Hippocampal formation (tissue), 2 donors: ENCODE measurements at places on chromosomes 6 and 20.

DNA sequence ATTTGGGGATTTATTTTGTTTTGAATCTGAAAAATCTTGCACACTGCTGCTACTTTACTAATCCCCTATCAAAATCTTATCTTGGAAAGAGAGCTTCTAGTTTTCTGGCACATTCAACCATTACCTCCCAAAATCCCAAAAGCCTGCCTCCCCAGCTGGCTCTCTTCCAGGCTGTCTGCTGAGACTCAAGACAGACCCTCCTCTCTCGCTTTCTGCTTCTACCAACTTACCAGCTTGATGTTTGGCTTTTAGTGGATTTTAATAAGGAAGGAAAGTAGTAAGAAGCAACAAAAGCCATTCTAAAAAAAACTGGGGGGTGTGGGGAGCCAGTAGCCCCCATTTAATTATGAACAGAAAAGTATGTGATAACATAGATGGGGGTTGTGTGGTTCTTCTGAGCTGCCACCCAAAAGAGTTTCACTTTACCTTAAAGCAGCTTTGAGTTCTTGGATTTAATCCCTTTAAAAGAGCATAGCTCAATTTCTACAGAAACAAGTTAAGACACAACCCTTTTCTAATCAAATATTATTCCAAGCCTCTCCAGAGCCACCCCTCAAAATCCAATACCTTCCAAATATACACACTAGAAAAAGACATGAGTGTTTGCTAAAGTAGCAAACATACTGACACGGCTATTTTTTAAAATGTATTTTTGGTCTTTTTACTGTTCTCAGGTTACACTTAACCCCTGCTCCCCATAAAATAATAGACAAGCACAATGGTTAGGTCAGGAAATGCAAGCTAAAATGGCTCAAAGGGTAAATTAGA, 71.7 kb downstream of the ATP9A start:
- no peak for DNase-seq

GRCh38 chr6:12798326-12798725, 81.8 kb downstream of the PHACTR1 start:
- DNase-seq = no peak

- no peak for DNase-seq
These were observed 11.2 kb upstream of the NCOA5 start for GRCh38 chr20:46100988-46101387.

GRCh38 chr6:17021539-17021889, 80.3 kb upstream of the STMND1 start:
- DNase-seq = no peak

GRCh38 chr20:38170219-38170825, 5.3 kb upstream of the TGM2 start:
- DNase-seq = no peak

DNA sequence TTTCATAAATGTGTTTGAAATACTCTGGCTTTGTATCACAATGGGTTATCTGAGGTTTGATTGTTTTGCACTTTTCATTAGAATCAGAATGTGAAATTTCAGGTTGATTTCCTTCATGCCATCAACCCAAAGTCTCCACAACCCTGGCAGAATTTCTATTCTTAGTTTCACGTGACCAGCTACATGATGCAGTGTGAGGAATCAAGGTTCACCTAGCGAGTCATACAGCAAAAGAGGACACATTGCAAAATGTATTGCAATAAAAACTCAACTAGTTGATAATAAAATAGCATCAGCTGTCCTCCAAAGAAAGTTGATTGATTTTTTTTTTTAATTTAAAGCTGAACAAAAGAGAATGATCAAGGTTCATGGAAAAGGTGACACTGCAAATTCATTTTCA, 2.2 kb downstream of the HAO1 start:
- no peak for DNase-seq
